IMR-90 (cell line): ENCODE measurements at places on chromosomes 7 and 10. TPM values are rescaled to one million over a fixed set of nuclear protein-coding genes. Genes with fewer than 3 reads are reported as not detected.

DNA sequence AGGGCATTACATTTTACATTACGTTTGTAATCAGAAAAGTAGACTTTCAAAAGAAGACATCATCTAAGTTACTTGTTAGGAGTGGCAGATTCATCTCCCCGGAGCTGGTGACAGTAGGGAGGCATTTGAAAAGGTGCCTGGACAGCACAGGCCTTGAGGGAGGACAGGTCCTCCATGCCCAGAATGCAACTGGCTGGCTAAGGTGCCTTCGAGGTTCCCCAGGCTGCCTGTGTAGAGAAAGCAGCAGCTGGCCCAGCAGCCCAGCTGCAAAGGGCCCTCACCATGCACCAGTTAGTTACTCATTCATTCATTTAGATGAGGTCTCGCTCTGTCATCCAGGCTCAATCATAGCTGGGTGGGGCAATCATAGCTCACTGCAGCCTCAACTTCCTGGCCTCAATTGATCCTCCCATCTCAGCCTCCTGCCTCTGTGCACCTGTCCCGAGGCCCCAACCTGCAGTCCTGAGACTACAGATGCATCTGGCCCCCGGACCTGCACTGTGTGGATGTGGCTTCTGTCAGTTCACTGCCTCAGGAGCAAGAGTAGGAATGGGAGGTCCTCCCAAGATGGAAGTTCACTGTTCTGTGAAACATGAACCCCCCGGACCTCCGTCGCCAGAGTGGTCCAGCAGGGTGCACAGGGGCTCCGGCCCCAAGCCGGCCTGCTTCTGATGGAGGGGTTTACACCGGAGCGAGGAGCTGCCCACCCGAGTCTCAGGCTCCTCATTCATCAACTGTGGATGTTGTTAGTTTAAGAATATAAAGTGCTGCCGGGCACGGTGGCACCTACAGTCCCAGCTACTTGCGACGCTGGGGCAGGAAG, 36.6 kb downstream of the PRKAG2 start:
- H3K4me1 ChIP-seq = no peaks in the 10 kb centered on the region; the same call in 1 of the 2 replicates
- DNase-seq = no peak
- no peak overlapping the region for H3K27ac ChIP-seq
- no peak overlapping the region for H3K4me3 ChIP-seq

GRCh38 chr7:41459623-41460261, 243.1 kb downstream of the INHBA start:
- H3K36me3 ChIP-seq = no peaks in the 10 kb centered on the region
- no peak for DNase-seq
- no peak overlapping the region for H3K4me3 ChIP-seq
- H3K4me1 ChIP-seq = peaks cover 2% of the 10 kb centered on the region

Gene FAM221A
- 2.0 and 2.1 TPM in 2 replicates for polyA plus RNA-seq

Gene GRID2IP
- not detected in 2 replicates for polyA plus RNA-seq

Gene DOCK1
- polyA plus RNA-seq = 22.2 and 28.2 TPM in 2 replicates
